Stimulated activated CD4-positive, alpha-beta T cell treated with anti-CD3 and anti-CD28 coated beads, Interleukin-1b, Interleukin-23, amount 100 ng/mL, for 1 hour (primary cell): ENCODE measurements at places on chromosomes 6 and 20.
A peak's percentile ranks its signal among the peaks of the same experiment; 100 is the strongest.

DNA sequence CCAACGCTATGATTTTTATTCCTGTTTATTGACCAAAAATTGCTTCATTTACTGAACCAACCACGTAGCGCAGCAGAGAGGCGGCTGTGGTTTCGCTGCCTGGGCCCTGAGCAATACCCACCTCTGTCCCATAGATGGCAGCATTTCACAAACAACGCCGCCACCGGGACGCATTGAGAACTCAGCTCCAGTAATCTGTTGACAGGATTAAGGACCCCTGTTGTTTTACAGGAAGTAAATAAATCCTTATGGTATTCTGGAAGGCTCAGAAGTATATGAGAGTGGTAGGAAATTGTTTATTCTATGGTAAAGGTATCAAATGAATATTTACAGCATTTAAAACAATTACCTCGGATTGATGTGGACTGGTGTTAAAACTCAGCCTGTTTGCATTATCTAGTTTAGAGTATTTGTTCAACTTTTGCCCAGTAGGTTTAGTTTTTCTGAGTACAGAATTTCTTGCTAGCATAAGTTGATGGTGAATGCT, 547.9 kb upstream of the SLC35B3 start:
- peak; percentile 27 for DNase-seq

GRCh38 chr6:157227202-157228166, 95.8 kb downstream of the TMEM242 start:
- no peak for DNase-seq

DNA sequence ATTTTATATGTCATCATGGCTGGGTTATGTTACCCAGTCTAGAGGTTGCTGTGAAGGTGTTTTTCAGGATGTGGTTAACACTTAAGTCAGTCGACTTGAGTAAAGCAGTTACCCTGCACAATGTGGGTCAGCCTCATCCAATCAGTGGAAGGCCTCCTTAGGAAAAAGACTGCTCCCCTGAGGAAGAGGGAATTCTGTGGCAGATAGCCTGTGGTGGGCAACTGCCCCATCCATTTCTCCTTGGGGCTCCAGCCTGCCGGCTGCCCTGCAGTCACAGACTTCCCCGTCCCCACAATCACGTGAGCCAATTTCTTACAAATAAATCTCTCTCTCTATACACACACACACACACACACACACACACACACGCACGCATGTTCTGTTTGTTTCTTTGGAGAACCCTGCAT, 34.5 kb upstream of the MPC1 start:
- DNase-seq, result peak; percentile 30

GRCh38 chr20:35252037-35252461, 25.6 kb downstream of the MMP24 start:
- no peak for DNase-seq

- no peak for DNase-seq
Observed at GRCh38 chr6:109006818-109007217, 87.8 kb downstream of the SESN1 start.

DNA sequence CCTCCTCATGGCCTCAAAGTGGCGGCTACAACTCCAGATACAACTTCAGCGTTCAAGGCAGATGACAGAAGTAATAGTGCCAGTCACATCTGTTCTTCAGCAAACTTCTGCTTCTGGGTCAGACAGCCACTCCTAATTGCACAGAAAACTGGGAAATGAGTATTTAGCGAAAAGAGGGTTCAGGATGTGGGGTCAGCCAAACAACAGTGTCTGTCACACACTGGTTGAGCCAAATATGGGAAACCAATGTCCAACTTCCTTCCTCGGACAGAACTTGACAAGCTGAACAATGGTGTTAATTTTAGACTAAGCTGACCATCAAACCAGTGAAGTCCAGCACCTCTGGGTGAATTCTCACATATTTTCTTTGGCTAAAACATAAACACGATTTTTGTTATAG, 22.1 kb downstream of the NUDT3 start:
- DNase-seq, result no peak

GRCh38 chr6:82861121-82861520, 204.5 kb downstream of the UBE3D start:
- no peak for DNase-seq

- no peak for DNase-seq
Observed at GRCh38 chr6:20362623-20363022, 39.1 kb upstream of the E2F3 start.

DNA sequence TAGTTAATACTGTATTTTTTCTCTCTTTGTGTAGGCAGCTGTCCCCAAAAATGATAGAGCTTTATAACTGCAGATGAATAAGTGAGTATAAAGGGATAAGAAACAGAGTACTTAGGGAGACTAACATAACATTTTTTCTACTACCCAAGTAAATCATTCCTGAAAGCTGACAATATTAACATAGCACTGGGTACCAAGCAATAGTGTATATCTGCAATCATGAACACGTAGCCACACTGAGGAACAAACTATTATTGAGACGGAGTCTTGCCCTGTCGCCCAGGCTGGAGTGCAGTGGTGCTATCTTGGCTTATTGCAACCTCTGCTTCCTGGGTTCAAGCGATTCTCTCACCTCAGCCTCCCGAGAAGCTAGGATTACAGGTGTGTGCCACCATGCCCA, 105.9 kb downstream of the SESN1 start:
- no peak for DNase-seq

DNA sequence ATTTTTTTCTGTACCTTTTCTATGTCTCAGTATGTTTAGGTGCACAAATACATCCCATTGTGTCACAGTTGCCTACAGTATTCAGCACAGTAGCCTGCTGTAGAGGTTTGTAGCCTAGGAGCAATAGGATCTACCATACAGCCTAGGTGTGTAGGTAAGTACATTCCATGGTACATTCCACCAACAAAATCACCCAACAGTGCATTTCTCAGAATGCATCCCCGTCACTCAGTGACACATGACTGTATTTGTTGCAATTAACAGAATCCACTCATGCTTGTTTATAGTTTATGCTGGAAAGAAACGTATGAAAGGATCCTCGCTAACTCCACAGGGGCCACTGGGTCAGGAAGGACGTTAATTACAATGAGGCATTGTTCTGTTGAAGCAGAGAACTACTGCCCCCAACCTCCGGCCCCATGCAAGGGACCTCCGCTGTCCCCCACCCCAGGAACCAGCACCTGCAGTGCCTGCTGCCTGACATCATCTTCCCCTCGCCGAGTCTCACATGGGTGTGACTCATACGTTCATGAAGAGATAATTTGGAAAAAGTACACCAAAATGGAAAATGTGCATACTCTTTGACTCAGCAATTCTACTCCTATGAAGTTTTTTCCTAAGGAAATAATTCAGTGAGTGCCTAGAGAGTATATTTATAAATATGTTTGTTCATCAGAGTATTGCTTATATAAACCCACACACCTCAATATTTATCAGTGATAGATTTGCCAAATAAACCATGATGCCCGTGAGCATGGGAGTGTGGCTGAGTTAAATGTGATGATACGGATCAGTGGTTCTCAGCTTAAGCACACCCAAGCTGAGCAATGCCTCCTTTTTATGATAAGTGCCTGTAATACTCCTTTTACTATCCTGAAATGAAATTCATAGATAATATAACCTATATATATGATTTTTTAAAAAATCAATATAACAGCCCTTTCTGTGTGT, 156.4 kb upstream of the ECI2 start:
- DNase-seq, result no peak
